ENCODE measurements at places on chromosomes 7 and 10.

- DNase-seq, result no peak
These were observed 37.1 kb downstream of the TRUB1 start for GRCh38 chr10:114975091-114975490.

DNA sequence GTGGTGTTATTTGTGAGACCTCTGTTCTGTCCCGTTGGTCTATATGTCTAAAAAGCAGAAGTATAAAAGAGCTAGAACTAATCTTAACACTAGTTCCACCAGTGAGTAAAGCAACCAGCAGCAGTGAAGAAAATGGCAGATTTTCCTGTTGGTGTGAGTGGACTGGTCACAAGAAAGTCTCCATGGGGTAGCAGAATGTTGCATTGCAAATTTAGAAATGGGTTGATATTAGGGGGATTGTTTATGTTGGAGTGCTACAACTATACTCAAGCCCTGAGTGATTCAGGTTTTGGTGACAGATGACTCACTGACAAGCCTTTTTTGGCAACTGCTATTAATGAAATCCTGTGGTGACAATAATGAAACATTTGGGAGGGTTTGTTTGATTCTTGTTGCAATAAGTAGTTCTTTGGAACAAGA, 5.6 kb downstream of the AVL9 start:
- no peak for DNase-seq

DNA sequence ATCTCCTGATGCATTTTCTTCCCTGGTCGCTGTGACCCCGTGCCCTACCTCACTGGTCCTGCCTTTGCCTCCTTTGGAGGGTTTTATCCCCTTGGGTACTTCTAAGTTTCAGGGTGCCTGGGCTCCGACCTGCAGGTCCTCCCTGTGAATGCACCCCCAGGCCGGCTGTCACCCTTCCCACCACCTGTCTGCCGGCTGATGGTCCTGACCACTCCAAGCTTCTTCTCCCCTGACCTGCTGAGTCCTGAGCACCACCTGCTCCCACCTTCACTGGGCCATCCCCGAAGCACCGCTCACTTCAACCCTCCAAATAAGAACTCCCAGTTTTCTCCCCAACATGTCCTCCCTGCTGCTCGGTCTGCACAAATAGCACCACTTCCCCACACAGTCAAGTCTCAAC, 33.4 kb downstream of the TNS3 start:
- no peak for DNase-seq

- no peak for DNase-seq
These were observed 231.8 kb upstream of the FOXP2 start for GRCh38 chr7:114182837-114183236.

- no peak for DNase-seq
These were observed 90.2 kb downstream of the PPP1R9A start for GRCh38 chr7:94997547-94997946.

DNA sequence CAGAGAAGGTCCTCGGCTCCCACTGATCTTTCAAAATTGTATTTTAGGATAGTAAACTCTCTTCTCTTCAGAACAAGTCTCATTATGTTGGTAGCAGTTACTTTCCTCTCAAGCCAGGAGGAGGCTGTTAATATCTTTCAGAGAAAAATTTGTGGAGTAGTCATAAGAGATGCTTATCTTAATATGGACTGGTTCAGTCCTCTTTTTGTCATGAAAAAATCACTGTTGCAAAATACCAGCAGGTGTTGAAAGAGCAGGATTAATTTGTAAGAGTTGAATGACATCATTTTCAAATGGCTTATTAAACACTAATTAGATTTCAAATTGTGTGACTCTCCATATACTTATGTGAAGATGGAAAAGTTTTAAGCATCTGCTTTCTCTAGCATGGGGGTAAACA, 662.5 kb downstream of the POM121L12 start:
- DNase-seq, result no peak

- DNase-seq, result no peak
These were observed 24.6 kb downstream of the CACNB2 start for GRCh38 chr10:18164748-18165361.
